ENCODE measurements at places on chromosomes 3 and 15.

DNA sequence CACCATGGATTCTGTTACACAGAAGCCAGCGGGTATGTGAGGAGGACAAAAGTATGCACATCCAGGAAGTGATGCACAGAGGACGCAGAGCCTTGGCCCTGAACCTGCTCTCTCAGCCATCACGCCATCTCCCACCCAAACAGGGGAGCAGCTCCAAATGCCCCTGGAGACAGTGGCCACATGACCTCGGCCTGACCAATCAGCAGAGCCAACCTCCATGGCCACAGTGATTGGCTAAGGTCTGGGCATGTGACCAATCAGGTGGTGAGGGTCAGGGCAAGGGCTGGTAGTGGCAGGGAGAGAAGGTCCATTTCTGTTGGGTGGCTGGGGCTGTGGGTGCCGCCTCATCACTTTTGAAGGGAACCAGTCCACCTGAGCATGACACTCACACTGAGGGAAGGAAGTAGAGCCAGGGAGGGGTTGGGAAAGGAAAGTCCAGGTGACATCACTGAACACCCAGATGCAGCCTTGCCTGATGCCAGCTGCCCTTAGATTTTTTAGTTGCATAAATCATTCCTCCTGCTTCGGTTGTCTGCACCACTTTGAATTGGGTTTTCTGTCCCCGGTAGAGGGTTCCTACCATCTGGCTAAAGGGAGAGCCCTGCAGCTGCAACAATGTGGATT is 70.3 kb upstream of the IQSEC1 start:
- no peak for DNase-seq

DNA sequence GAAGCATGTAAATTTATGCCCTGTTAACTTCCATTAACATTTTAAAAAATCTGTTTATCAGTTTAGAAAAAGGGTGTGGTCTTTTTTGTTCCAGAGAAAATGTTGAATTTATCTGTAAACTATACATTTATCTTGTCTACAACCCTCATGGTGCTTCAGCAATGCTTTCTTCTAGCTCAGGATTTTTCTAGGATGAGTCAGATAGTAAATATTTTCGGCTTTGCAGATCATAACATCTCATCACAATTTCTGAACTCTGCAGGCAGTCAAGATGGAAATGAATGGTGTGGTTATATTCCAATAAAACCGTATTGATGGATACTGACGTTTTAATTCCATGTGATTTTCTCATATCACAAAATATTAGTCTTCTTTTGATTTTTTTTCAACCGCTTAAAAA is 70.5 kb upstream of the FOXB1 start:
- DNase-seq: no peak

GRCh38 chr3:120098710-120099109 is 4.5 kb upstream of the GSK3B start:
- no peak for DNase-seq

GRCh38 chr3:49294343-49294742 is 17.3 kb upstream of the C3orf62 start:
- no peak for DNase-seq

GRCh38 chr3:108292905-108293328 is 3.4 kb upstream of the HHLA2 start:
- no peak for DNase-seq

- DNase-seq: no peak
These were observed 859.6 kb downstream of the EPHA3 start for GRCh38 chr3:89966877-89967665.

DNA sequence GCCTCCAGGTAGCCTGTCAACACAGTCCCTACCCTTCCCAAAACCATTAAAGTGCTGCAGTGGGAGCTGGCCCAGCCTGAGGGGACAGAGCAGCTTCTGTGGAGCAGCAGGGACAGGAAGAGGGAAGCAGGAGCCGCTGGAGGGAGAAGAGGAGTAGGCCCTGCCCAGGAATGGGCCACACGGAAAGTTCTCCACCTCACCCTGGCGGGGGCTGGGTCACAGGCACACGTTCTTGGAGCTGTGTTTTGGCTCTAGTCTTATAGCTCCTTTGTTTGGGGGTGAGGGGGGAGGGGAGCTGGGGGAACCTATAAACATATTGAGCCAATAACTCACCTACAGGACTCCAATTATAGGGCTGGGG is 508.6 kb downstream of the SHQ1 start:
- DNase-seq: no peak

DNA sequence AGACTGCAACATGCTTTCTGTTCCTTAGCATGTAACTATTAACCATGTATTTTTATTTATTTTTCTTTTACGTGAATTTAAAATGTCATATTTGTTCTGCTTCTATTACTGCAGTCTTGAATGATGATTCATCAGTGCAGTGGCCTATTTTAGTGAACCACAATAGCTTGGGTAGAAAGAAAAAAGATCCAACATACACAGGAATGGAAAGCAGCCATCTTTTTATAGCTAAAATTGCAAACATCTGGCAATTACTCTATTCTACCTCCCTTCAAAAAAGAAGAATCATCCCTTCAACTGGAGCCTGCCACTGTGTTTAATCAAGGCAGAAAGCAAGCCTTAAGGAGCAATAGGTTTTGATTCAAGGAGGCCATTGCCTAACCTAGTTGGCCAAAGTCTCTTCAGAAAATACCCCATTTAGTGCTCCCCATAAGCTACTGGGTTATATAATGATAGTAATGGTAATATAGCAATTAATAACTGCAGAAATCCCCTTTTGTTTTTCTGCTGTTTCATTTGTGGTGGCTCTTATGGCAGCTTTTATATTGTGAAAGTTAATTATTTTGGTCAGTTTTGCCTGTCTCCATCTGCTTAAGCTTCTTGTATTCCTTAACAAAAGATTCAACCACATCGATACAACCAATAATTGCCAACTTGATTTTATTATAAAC is 267.3 kb downstream of the LPP start:
- DNase-seq: no peak

GRCh38 chr15:101044625-101045235 is 125.6 kb downstream of the LRRK1 start:
- no peak for DNase-seq
